ENCODE measurements at places on chromosomes 5 and 9. TPM values are rescaled to one million over a fixed set of nuclear protein-coding genes. Genes with fewer than 3 reads are reported as not detected.

DNA sequence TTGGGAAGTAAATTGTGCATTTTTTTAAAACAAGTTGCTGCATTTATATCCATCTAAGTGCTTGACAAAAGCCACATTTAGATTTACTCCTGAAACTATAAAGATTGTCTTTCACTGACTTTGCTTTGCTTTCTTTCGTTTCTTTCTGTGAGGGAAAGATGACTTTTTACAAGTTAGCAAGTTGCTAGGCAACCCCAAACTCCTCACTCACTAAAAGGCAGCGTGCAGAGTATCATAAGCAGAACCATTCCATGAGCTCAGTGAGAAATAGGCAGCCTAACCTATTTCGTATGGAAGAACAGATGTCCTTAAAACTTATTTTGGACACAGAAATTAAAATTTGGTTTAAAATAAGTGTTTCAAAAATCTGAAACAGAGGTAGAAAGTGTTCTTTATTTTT, 29.0 kb downstream of the KLF9 start:
- no peak overlapping the region for H3K27ac ChIP-seq
- peaks cover 58% of the 10 kb centered on the region for H3K4me1 ChIP-seq
- no peaks in the 10 kb centered on the region for H3K36me3 ChIP-seq

GRCh38 chr5:38808666-38809343, 37.0 kb upstream of the OSMR start:
- H3K4me1 ChIP-seq: peaks cover 6% of the 10 kb centered on the region
- no peaks in the 10 kb centered on the region for H3K27me3 ChIP-seq
- H3K36me3 ChIP-seq: no peaks in the 10 kb centered on the region
- DNase-seq: peak; percentile 25

DNA sequence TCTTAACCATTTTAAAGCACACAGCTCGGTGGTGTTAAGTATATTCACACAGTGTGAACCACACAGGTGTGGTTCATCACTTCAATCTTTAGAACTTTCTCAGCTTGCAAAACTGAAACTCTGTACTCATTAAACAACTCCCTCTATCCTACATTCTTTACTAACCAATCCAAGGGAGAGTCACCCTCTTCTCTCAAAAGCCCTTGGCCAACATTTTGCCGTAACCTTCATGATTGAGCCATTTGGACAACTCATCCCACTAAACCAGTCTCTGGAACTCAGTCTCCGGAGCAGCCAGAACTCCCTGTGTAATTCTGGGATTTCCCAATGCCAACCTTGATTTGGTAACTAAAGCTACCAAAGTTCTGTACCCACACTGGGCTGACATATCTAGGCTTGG, 84.7 kb downstream of the TTC39B start:
- no peak for DNase-seq
- H3K4me1 ChIP-seq: no peaks in the 10 kb centered on the region
- H3K4me3 ChIP-seq: no peak overlapping the region
- no peaks in the 10 kb centered on the region for H3K36me3 ChIP-seq

- no peaks in the 10 kb centered on the region for H3K27me3 ChIP-seq
- H3K36me3 ChIP-seq: no peaks in the 10 kb centered on the region
- H3K27ac ChIP-seq: no peak overlapping the region
Observed at GRCh38 chr5:27158775-27159174, 120.4 kb upstream of the CDH9 start.

GRCh38 chr5:97095318-97095732, 47.1 kb downstream of the LIX1 start:
- no peak overlapping the region for H3K27ac ChIP-seq
- H3K4me3 ChIP-seq: no peak overlapping the region
- DNase-seq: no peak
- no peaks in the 10 kb centered on the region for H3K27me3 ChIP-seq

The GRXCR2 gene
- total RNA-seq: not detected
